Natural killer cell (primary cell): ENCODE measurements at places on chromosomes 16 and 17. TPM values are rescaled to one million over a fixed set of nuclear protein-coding genes. Genes with fewer than 3 reads are reported as not detected.

DNA sequence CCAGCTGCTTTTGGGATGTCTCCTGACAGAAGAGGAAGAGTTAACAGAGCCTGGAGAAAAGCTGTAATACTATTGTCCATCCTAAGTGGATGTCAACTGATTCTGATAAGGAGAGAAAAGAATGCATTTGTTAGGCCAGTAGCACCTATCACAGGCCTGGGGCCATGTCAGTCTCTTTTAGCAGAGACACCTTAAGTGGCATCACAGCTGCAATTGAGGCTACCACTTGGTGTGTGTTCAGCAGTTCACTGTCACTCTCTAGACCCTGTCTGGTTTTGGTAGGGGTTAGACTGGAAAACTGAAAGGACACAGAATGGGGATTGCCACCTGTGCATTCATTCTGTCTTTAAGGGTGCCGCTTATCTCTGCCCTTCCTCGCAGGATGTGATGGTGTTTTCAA is 42.0 kb downstream of the PSMD12 start:
- no peak for DNase-seq

The HSD17B2 gene
- total RNA-seq = not detected

GRCh38 chr16:9075299-9076071 is 16.0 kb upstream of the HAPSTR1 start:
- no peak for DNase-seq

The IGFALS gene
- 0.47 TPM for total RNA-seq

DNA sequence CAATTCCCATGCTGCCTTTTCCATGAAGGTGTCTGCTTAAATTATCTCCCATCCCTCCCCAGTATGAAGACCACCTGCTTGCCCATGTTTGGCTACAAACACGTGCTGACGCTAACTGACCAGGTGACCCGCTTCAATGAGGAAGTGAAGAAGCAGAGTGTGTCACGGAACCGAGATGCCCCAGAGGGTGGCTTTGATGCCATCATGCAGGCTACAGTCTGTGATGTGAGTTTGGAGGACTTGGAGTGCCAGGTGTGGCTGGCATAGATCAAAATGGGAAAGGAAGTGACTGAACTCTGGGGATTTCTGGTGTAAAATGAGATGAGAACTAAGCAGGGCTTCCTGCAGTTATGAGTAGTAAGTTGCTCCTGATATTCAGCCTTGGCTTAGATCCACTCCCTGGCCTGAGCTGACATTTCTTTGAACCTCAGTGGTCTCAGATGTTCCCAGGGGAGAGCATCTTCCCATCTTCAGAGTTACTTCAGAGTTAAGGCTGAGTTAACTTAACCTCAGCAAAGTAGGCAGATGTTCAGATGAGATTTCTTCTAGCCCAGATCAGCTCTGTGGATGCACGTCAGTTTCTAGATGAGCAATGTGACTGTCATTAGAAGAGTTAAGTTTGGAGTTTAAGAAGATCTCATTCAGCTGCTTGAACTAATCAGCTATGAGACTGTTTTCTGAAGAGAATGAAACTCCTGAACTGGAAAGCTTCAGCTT is 32.7 kb downstream of the ITGB3 start:
- no peak for DNase-seq

The CCDC144A gene
- total RNA-seq = 4.5 TPM

DNA sequence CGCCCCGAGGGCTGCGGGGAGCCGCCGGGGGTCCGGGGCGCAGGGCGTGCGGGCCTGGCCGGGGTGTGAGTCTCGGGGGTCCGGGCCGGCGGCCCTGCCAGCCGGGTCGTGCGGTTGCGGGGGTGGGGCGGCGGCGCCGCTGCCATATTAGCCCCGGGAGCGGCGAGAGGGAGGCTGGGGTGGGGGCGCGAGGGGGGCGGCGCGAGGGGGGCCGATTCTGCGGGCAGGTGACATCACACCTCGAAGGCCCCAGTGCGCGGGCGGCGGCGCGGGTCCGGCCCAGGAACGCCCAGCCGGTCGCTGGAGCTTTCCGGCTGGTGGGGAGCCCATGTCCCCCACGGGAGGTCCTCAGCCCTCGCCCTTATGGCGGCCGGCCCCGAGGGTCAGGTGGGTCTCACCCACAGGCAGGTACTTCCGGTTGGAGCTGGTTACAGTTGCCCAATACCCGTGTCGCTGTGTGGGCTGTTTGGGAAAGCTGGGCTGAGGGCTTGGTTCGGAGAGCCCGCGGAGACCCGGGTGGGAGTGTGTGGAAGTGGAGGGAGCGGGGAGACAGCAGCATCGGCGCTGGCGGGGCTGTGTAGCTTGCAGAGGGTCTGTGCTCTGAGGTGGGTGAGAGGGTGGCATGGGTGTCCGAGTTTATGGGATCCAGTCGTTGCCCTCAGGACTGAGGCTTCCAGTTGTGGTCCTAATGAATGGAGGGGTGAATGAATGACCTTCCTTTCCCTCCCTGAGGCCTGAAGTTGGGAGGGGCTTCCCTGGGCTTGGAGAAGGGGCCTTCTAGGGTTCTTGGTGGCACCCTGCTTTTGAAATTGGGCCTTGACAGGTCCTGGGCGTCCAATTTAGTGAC is 804 bp downstream of the ATP6V0C start:
- DNase-seq = peak; percentile 62

The ARHGDIG gene
- total RNA-seq = 0.49 TPM

DNA sequence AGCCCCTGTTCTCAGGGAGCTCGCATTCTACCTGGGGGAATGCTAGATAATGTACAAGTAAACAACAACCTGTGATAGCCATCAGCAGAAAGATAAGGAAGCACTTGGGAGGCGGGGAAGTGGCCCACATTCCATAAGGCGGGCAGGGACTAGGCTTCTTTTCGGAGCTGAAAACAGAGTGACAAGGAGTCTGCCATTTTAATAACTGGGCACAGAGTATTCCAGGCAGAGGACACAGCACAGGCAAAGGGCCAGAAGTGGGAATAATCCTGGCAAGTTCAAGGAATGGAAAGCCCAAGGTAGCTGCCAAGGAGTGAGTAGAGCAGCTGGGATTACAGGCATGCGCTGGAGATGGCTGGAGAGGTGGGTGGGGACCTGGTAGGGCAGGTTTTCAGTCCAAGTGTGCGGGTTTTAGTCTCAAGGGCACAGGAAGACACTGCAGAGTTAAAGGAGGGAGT is 24.3 kb downstream of the USP43 start:
- no peak for DNase-seq

- DNase-seq = no peak
These were observed 18.0 kb downstream of the MYLK3 start for GRCh38 chr16:46730126-46730525.

GRCh38 chr17:27651411-27652345 is 20.7 kb downstream of the LGALS9 start:
- DNase-seq = peak; percentile 64

The PHKB gene
- 54.4 TPM for total RNA-seq

DNA sequence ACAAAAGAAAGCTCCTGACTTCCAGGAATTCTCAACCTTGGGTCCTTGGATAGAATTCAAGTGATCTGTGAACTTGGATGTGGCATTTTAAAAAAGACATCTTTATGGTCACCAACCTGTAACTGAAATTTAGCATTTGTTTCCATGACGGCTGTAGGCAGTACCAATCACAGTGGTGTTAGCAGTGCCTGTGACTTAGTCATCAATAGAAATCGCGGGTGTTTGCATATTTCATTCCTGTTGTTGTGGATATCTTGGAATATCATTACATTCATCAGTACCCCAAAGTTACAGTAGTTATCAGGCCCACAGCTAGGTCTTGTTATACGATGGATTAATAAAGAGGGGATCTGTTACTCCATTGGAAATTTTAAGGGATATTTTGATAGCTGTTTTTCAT is 81.6 kb downstream of the CMIP start:
- no peak for DNase-seq

DNA sequence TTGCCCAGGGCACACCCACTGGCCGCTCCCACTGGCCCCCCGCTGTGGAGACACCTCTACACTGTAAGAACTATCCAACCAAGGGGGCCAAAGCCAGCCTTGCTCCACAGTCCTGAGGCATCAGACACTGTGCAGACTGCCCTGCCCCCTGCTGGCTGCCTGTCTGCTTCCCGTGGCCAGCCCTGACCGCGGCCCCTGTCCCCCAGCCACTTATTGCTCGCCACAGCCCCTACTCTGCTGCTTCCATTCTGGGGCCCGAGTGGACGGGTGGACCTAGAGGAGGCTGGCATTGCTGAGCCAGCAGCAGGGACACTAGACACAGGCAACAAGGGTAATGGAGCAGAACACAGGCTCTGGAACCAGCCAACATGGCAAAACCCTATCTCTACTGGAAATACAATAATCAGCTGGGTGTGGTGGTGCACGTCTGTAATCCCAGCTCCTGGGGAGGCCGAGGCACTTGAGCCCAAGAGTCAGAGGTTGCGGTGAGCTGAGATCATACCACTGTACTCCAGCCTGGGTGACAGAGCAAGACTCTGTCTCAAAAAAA is 19.7 kb upstream of the LRRC37A3 start:
- peak; percentile 54 for DNase-seq

The SLC16A3 gene
- 365 TPM for total RNA-seq

The ABCC12 gene
- not detected for total RNA-seq

- peak; percentile 39 for DNase-seq
These were observed 2.3 kb upstream of the HOXB2 start for GRCh38 chr17:48546924-48547807.

DNA sequence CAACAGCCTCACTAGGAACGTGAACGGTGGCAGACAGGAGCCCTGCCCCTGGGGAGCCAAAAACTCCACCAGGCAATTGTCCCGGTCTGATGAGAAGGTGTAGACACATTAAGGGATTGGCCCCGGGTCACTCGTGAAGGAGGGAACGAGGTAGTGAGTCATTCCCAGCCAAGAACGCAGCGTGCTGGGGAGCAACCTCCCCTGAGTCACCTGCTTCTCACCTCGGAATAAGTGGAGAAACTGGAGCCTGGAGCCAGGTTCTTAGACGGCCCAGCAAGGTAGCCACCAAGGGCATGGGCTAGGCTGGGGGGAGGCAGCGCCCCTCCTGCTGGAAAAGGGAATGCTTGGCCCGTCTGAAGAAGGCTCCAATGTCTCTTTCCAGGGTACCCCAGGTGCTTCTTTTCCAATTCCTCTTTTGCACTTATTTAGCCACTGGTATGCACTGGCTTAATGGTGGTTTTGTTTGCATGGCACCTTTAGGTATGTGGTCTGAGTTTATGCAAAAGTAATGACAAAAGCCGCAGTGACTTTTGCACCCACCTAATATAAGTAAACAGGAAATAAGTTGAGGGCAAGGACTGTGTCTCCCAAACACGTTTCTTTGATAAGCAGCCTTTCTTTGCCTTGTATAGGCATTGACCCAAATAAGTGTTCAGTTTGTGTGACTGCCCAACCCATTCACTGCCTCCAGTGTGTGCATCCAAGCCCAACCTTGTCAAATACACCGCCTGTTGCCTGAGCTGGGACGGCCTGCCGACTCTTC is 1.8 kb upstream of the HELZ start:
- DNase-seq = peak; percentile 64

DNA sequence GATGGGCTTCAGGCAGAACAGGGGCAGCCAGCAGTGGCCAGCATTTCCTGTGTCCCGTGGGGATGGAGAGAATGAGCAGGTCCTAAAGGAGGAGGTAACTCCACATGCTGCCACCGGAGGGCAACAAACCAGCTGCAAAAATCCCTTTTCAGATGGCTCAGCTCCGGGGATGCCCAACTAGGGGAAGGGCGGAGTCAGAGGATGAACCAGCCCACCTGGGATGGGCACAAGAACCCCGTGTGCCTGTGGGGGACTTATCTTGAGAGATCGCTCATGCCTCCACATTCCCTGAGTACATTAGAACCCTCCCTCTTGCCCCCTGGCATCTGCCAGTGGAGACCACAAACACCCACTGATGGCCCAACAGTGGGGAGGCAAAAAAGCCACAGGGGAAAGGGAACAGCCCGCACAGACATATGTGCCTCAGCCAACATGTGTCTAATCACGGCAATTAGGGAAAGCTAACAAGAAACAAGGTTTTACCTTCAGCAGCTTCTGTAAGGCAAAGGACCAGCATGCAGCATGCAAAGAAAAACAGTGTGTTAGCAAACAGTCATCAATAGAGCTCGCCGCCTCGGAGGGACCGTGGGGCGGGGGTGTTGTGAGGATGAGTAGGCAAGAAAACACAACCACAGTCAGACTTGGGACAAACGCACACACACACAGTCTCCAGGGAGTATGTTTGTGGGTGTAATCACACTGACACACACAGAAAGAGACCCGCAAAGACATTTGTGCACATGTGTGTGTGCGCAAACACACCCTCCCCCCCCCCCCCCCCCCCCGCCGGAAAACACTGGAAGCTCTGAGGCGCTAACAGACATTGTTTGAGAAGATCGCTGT is 64.0 kb downstream of the MYO18A start:
- no peak for DNase-seq
